ENCODE measurements at places on chromosomes 1 and 21.

DNA sequence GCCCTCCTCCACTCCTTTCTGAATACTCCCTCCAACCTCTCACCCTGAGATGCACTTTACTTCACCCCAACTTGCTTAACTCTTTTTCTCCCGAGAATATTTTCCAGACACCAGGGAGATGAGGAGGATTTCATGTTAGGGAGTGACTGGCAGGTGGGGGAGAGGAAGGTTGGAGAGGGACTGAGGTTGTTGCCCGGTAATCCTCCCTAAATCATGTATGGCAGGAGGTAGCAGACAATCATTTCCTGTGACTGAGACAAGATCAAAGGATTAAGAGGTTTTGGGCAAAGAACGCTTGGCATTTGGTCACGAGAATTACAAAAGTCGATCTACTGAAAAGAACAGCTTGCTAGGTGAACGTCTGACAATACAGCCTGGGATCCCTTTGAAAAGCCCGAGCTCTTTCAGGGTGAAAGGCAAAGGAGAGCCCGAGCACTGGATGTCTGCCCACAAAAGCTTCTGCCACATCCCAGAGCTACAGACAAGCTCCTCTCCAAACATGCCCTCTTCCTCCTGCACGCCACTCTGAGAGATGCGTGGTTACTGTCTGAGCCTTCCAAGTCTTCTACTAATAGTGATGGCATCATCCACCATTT lies 154.1 kb downstream of the DAB1 start:
- DNase-seq, result no peak

- no peak for DNase-seq
These were observed 415.0 kb downstream of the COL11A1 start for GRCh38 chr1:102693345-102693744.

DNA sequence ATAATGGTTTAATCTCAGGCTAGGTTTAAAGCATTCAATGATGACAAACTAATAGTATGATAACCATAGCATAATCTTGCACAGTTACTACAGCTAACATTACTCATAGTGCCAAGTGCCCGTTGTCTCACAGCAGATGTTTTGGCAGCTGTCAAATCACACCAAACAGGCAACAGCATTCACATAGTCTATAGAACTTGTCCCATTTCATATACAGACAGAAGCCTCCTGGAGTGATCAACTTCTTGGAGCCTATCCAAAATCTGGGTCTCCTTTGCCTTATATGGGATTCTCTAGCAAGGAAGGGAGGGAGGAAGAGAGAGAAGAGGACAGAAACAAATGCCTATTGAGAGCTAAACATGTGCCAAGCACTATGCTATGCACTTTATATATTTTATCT lies 250.6 kb upstream of the ZP4 start:
- no peak for DNase-seq

GRCh38 chr1:113369699-113370098 lies 20.6 kb upstream of the MAGI3 start:
- DNase-seq, result no peak

DNA sequence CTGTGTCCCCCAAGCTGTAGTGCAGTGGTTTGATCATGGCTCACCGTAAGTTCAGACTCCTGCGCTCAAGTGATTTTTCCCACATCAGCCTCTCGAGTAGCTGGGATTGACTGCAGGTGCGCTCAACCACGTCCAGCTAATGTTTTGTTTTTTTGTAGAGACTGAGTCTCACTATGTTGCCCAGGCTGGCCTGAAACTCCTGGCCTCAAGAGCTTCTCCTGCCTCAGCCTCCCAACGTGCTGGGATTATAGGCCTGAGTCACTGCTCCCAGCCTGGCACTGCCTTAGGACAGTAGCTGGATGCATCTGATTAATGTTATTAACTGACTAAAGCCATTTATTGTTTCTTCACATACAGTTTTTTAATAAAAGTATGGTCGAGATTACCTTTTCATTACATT lies 40.2 kb downstream of the RNF11 start:
- no peak for DNase-seq

- no peak for DNase-seq
These were observed 116.8 kb downstream of the RGS2 start for GRCh38 chr1:192925609-192926008.

- no peak for DNase-seq
These were observed 275.4 kb upstream of the SGIP1 start for GRCh38 chr1:66258404-66259105.

GRCh38 chr1:23809751-23810171 lies 9.2 kb upstream of the GALE start:
- peak; percentile 67 for DNase-seq

DNA sequence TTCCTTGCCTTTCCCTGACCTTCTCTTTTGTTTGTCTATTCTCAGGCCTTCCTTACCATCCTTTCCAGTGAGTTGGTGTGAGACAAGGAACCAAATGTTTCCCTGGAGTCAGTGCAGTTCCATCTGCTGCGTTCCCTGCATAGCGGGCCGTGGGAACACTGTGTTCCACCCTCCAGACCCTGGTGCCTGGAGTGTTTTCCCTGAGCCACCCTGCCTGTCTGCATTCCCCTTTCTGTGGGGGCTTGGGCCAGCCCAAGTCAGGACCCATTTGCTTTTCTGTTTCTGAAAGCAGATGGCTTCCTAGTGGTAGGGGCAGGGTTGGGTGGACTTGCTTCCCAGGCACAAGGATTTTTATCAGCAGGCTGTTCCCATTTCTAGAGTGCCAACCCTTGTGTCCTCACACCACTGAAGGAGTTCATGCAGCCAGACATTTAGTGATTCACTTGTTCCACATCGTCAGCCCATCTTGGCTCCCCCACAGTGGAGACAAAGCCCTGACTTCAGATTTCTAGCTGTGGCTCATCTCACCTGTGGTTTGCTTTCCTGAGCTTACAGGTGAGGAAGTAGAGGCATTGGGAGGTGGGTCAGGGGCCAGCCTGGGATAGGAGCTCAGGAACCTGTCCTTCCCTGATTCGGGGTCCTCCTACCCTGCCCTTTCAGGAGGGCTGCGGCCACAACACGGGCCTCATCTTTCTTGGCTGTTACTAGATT lies 14.1 kb upstream of the MYOG start:
- no peak for DNase-seq

- DNase-seq, result no peak
These were observed 15.7 kb upstream of the EPHA2 start for GRCh38 chr1:16171314-16172151.

DNA sequence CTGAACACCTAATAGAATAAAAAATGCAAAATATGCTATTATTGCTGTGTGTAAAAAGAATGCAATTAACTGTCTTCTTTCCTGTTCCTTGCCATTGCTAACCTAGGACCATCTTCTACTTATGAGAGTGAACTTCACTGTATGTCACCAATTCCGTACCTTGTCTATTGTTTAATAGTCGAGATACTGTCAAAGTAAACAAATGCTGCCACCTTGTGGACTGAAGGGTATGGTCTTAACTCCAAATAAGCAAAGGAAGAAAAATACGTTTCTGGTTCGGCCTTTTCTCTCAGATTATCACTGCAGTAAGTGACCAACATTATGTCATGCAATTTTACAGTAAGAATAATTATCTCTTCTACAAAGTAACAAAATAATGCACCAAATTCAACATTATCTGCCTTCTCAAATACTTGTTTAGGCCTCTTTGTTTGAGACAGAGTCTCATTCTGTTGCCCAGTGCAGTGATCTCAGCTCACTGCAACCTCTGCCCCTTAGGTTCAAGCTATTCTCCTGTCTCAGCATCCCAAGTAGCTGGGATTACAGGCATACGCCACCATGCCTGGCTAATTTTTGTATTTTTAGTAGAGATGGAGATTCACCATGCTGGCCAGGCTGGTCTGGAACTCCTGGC lies 133.4 kb downstream of the COP1 start:
- peak; percentile 11 for DNase-seq

DNA sequence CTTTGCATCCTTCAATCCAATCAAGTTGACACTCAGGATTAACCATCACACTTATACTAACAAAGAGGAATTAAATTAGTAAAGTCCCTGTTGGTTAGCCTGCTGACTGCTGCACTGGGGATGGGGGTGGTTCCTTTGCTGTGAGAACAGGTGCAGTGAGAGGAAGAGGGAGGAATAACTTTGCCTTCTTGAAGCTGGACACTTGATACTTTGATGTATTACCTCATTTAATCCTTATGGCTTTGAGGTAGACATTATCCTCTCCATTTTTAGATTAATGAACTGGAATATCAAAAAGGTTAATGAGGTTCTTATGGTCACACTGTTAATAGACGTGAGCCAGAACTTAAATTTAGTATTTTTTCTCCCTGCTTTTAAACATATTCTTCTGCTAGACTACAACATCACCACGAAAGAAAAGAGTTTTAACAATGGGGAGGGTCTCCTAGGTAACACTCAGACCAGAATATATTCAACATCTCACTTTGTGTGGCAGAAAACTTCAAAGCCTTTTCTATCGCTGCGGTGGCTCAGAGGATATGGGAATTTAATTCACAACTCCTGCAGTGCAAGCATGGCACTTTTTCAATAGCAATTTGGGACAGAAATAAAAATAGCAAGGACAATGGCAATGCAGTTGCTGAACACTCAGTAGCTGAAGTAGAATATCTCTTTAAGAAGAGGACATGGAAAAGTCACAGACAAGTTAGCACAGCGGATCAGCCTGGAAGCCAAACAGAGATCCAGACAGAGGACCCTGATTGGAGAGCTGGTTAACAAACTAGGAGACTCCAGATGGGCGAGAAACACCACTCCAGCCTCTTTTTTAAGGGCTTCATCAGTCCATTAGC lies 68.8 kb upstream of the DNAH14 start:
- DNase-seq, result no peak

GRCh38 chr1:54158071-54158470 lies 5.3 kb upstream of the CDCP2 start:
- peak; percentile 92 for DNase-seq

GRCh38 chr1:239321877-239322276 lies 64.5 kb upstream of the CHRM3 start:
- no peak for DNase-seq

DNA sequence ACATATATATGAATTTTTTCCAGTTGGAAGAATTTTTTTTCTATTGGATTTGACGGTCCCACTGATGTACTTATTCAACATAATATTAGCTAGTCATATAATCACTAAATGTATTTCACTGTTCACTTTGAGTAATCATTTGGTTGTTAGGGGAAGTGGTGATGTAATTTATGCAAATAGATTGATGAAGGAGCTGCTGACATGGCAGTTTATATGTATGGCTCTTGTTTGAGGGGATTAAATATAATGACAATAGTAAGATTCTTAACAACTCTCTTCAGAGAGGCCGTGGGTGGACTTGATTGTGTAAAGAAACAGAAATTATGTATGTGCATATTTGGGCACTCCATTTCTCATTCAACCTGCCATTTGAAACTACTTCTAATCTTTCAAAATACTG lies 653.6 kb upstream of the ADGRL4 start:
- no peak for DNase-seq

- DNase-seq, result no peak
These were observed 12.5 kb upstream of the ANKRD45 start for GRCh38 chr1:173682184-173682583.

DNA sequence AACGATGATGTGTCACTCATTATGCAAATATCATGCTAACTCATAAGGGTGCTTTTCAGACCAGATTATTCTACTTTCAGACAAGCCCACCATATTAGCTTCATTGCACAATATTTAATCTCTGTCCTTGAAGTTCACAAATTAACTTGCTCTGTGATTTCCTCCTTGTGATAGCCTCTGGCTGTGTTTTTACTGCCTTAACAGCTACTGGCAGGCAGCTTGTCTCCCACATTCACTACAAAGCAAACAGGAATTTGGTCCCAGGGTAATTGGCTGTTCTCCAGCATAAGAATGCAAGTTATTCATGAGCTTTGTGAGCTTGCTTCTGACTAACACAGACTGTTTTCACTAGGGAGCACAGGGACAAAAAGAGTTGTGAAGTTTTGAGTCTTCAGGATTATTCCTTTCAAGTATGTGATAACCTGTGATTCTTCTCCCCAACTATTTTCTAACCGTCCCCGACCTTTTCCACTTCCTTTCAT lies 87.9 kb upstream of the HMCN1 start:
- peak; percentile 83 for DNase-seq

GRCh38 chr1:152398812-152399698 lies 15.0 kb downstream of the CRNN start:
- no peak for DNase-seq

DNA sequence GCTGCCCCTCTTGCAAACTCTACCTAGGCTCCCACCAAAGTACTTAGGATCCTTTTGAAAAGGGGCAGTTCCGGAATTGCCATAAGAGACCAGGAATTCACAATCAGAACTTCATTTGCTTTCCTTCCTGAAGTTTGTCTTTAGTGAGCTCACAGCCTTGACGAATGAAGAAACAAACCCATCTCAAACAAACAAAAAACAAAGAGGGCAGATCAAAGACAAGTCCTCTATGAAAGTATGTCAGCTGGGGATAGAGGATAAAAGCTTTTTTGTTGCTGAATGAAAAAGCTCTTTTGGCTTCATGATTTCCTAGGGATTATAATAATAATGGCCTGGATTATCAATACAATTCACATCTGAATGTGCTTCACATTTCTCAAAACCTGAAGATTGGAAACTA lies 357.9 kb upstream of the DUSP10 start:
- no peak for DNase-seq

DNA sequence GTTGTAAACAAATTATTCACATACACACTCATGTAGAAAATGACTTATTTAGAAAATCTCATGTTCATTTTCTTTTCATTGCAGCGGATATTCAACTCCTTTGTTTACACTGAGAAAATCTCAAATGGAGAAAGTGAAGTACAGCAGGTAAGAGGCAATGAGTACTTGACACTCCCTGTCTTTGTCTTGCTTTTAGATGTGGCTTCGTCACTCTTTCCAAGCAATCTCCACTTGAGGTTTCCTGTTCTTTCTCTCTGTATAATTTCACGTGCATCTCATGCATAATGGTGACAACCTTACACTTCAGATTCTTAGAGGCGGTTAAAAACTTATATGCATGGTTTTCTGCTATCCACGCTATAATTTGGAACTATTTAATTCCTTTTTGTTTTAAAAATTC lies 80.6 kb downstream of the CACHD1 start:
- DNase-seq, result no peak

GRCh38 chr1:10267319-10267718 lies 56.9 kb downstream of the KIF1B start:
- DNase-seq, result peak; percentile 63

DNA sequence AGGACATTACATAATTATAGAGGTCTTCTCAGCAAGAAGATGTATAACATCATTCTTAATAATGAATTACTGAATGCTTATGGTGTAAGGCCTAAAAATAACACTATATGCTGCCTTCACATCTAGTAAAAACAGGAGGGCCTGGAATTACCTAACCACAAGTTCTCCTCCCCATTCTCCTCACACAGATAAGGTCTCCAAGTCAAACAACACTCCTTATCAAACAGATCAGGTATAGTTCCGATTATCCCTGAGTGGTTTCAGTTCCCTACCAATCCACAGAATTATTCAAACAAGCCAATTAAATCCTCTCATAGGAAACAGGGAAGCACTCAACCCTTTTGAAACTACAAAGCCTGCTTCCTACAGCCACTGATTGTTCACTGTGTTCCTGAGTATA lies 4.0 kb upstream of the AGBL4 start:
- DNase-seq, result no peak
